ENCODE measurements at places on chromosomes 4 and X. TPM values are rescaled to one million over a fixed set of nuclear protein-coding genes. Genes with fewer than 3 reads are reported as not detected.

Gene SHISA3
- not detected for total RNA-seq

Gene ERAS
- total RNA-seq, result 0.22 TPM

Gene C4orf36
- total RNA-seq, result 0.86 TPM

Gene LRCH2
- 13.1 TPM for total RNA-seq

Gene PWWP3B
- 0.44 TPM for total RNA-seq

Gene MRFAP1L1
- total RNA-seq, result 36.1 TPM

Gene FAM120C
- 8.9 TPM for total RNA-seq

Gene CT45A1
- total RNA-seq, result not detected

Gene YY2
- 2.1 TPM for total RNA-seq

Gene TEX13C
- total RNA-seq, result not detected

Gene ADAM29
- total RNA-seq, result not detected

Gene EDA2R
- total RNA-seq, result 1.3 TPM

Gene ASB9
- total RNA-seq, result 1.6 TPM

Gene ADH7
- not detected for total RNA-seq

Gene GABRE
- 15.1 TPM for total RNA-seq

Gene ARMCX1
- 36.3 TPM for total RNA-seq

Gene FGD1
- 8.3 TPM for total RNA-seq

Gene ZDHHC15
- not detected for total RNA-seq

Gene GLRA2
- total RNA-seq, result not detected

Gene RAB41
- total RNA-seq, result not detected

Gene PDCL2
- total RNA-seq, result not detected

Gene RAI2
- total RNA-seq, result under 0.01 TPM

Gene SLITRK4
- total RNA-seq, result 7.0 TPM

Gene RTL5
- total RNA-seq, result 2.4 TPM

Gene DAPP1
- not detected for total RNA-seq

Gene ANK2
- total RNA-seq, result 13.3 TPM

Gene DUSP21
- total RNA-seq, result not detected

Gene CYLC1
- total RNA-seq, result not detected

Gene FSTL5
- not detected for total RNA-seq

Gene AASDH
- 11.6 TPM for total RNA-seq

Gene DIPK2B
- total RNA-seq, result 0.14 TPM

Gene ARMCX5
- 12.6 TPM for total RNA-seq

Gene CORIN
- total RNA-seq, result under 0.01 TPM

Gene EGFL6
- total RNA-seq, result 7.7 TPM

Gene CDKL2
- total RNA-seq, result 0.29 TPM

Gene TEX11
- not detected for total RNA-seq

Gene LANCL3
- total RNA-seq, result not detected

Gene ADH1A
- not detected for total RNA-seq

Gene FAT1
- 122 TPM for total RNA-seq

Gene RBM47
- 2.3 TPM for total RNA-seq

Gene IL1RAPL2
- not detected for total RNA-seq

Gene PCDH7
- 2.2 TPM for total RNA-seq

Gene POU4F2
- not detected for total RNA-seq

Gene VSIG4
- total RNA-seq, result not detected

Gene PDGFRA
- total RNA-seq, result 178 TPM

Gene TMEM128
- total RNA-seq, result 17.7 TPM

Gene CDK16
- 143 TPM for total RNA-seq

Gene NCAPG
- total RNA-seq, result 2.2 TPM

Gene PAGE1
- not detected for total RNA-seq

Gene CENPI
- 4.4 TPM for total RNA-seq

Data from placental pericyte (primary cell).